ENCODE measurements at places on chromosomes 13 and 19.

GRCh38 chr13:74174810-74175209 lies 40.6 kb upstream of the KLF12 start:
- DNase-seq, result no peak

DNA sequence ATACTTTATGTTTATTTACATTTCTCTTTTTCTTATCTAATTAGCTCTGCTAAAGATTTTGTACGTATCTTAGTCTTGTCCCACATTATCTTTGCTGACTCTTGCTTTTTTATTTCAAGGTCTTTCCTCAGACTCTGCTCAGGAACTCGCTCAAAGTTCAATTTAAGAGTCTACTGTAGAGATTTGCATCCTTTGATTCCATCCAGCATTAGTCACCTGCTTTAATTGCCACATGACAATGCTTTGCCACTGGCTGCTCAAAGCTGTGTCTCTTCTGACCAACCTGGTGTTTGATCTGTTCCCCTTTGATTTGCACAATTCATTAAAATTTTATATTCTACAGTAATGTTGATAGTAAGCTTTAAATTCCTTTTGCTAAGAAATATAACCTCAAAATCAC lies 157.9 kb upstream of the FREM2 start:
- DNase-seq, result no peak

GRCh38 chr13:37392389-37392788 lies 206.2 kb downstream of the POSTN start:
- DNase-seq, result no peak

- no peak for DNase-seq
These were observed 14.7 kb upstream of the LENG8 start for GRCh38 chr19:54434112-54434872.

- no peak for DNase-seq
These were observed 527.1 kb downstream of the FGF9 start for GRCh38 chr13:22198001-22198400.

DNA sequence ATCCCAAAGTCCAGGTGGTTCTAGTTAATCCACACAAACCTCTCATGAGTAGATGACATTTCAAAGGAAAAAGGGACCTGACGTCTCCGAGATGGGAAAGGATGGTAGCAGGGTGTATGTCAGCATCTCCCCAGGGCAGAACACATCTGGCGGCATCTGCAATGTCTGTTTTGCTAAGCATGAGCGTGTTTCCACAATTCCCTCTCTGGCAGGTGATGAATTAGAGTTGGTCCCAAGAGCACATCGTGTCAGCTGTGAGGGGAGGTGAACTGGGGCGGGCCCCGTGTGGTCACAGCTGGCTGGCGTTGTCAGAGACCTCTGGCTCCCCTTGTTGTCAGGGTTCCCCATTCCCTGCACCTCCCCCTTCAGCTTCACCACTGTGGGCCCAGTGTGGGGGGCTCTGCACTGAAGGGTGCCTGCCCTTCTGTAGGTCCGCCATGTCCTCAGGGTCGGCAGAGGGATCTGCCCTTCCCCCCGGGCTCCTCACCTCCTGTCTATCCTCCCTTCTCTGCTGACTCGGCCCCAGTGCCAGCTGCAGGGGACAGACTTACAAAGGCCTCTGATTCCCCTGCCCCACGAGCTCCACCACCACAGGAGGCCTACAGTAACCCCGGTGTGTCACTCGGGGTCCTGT lies 58.2 kb downstream of the CDADC1 start:
- DNase-seq, result no peak

DNA sequence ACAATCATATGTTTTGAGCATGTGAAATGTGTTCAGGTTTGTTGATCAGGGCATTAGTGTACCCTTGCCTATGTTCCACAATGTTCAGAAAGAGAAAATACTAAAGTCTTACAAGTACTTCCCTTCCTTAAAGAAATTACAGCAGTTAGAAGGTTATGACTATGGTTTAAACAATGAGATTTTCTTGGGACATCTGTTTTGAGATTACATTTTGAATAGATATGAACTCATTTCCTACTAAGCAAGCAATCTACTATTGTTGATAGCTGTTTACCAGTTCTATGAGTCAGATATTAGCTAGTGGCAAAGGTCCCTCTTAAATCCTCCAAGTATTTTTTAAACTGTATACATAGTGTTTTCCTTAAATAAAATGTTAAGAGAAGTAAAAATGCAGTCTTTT lies 241.3 kb downstream of the DACH1 start:
- no peak for DNase-seq

DNA sequence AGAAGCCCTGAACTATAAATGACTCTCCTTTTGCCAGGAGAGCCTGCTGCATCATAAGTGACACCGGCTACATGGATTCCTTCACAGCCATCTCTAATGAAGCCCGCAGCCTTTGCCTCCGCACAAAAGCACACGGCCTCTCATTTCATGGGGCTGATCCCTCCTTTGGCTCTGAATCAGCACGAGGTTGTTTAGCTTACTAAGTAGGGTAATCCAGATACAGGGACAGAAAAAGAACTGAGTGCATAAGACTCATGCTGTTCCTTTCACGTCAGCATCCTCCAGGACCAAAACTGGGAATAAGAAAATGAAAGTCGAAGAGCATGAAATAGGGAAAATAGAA lies 136.3 kb downstream of the DCT start:
- no peak for DNase-seq

DNA sequence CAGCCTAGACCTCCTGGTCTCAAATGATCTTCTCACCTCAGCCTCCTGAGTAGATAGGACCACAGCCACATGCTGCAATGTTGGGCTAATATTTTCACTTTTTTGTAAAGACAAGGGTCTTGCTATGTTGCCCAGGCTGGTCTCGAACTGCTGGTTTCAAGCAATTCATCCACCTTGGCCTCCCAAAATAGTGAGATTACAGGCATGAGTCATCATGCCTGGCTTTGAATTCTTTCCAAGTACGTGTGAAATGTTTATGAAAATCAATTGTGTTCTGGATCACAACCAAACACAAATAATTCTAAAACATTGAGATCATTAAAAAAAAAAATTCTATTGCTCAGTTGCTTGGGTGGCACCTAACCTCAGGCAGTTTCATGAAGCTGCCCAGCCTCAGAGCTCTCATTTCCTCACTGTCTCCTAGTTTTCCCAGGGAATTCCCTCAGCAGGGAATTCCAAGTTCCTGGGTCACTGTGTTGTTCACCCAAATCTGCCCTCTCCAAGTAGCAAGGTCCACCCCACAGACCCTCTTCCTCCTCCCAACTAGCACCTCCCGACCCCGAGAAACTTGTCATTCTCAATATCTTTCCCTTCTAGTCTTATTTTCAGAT lies 44.8 kb downstream of the ING1 start:
- no peak for DNase-seq

GRCh38 chr13:66958611-66959010 lies 271.5 kb downstream of the PCDH9 start:
- DNase-seq, result no peak

DNA sequence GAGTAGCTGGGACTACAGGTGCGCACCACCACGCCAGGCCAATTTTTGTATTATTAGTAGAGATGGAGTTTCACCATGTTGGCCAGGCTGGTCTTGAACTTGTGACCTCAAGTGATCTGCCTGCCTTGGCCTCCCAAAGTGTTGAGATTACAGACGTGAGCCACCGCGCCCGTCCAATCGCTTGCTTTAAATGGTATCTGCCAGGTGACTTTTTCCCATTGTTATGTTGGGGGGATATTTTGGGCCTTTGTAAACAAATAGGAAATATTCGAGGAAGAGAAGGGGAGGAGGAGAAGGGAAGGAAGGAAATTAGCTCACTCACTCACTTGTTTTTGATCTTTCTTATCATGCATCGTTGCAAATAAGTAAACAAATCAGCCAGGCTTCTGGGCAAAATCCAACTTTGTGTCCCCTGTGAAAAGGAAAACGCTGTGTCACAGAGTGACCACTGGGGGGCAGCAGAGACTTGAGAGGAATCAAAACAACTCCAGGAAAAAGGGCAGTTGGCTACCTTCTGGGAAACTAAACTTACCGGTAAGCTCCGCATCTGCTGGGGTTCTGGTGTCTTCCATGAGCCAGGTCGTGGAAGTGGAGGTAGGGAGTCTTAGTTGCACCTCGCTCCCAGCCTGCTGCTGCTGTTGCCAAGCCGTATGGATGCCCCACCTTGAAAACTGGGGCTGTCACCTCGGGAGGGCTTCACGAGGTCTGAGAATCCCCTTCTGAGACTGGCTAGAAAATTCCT lies 9.3 kb upstream of the RANBP3 start:
- peak; percentile 82 for DNase-seq

- DNase-seq, result no peak
These were observed 1.7 kb downstream of the GTF3A start for GRCh38 chr13:27425918-27426630.

- DNase-seq, result no peak
These were observed 8.4 kb downstream of the ZNF234 start for GRCh38 chr19:44149776-44150175.

DNA sequence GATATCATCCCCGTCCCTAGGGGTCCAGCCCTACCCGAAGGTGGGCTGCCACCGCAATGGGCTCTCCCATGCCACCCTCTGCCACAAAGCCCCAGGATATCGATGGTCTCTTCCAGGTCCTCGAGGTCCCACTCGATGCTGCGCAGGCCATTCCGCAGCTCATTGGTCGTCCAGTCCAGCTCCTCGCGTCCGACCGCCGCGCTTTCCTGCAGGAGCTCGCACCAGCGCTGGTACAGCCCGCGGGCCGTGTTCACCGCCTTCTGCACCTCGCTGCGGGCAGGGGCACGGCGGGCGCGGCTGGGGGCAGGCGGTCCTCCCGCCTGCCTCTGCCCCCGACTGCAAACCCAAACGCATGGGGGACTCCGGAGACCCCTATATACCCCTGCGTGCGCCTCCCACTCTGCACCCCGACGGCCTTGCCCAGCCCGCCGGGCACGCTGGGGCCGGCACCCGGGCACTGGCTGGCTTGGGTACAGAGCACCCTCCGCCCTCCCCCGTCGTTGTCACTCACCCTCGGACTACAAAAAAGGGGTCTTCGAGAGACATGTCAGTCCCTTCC lies 468 bp downstream of the STX10 start:
- DNase-seq, result no peak

DNA sequence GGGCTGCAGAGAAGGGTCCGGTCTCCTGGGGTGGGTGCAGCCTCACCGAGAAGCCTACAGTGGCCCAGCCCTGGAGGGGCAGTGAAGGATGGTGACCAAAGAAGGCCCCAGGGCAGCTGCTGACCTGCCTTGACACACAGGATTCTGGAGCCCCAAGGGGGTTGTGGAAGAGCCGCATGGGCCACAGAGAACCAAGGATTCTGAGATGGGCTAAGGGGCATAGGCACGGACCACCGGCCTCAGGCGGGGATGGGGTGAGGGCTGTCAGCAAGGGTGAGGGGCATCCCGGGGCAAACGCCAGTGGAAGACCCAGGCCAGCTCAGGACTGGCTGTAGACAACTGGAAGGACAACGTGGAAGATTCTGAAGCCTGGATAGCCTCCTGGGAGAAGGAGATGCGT lies 151.6 kb downstream of the TEX29 start:
- DNase-seq, result no peak

DNA sequence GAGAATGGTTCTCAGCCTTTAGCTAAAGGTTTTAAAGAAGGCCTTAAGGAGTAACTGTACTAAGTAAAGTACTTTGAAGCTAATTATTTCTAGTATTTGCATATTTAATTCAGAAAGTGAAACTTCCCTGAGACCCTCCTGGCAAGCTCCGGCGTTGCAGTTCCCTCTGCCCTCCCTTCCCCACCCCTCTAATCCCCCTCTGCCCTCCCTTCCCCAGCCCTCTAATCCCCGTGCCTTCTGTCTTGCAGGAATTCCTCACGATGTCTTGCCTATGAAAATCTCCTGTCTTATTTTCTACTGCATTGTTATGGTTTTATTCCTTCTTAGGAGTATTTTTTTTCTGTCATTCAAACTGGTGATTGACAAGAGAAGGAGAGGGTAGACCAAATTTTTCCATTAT lies 236.9 kb downstream of the COL4A1 start:
- DNase-seq, result no peak

- no peak for DNase-seq
These were observed 34.7 kb downstream of the PHF11 start for GRCh38 chr13:49530457-49530856.

- no peak for DNase-seq
These were observed 2.1 kb downstream of the CSNK1G2 start for GRCh38 chr19:1942934-1943555.

DNA sequence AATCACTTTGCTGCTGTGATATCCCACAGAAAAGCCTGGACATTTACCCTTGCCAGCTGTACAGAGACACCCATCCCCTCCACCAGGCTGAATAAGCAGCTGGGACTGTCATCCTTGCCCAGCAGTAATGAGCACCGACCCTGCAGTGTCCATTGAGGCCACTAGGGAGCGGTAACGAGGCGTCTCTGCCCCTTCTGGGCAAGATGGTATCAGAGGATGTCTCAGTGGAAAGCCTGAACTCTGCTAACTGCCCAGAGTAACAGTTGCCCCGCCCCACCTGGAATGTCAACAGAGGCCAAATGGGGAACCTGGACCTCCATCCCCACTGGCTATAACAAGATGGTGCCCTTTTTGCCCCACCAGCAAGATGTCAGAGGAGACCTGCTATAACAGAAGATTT lies 22.8 kb upstream of the CEACAM20 start:
- DNase-seq, result peak; percentile 77

DNA sequence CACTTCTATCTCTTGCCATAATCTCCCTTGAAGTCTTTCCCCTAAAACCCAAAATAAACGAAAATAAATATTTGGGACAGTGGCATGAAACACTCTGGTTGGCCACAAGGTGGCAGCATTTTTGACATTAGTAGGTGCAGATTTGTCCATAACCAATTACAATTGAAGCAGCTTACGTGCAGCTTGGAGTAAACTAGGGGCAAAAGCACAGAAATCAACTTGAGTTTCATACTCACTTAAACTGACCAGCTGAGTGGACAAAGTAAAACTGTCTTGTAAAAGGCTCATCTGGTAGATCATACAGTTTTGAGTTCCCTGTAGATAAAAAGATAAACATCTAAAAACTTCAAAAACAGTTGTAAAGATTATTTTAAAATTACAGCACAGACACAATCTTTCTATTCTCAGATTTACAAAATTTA lies 18.8 kb downstream of the PDCD5 start:
- DNase-seq, result peak; percentile 82

GRCh38 chr19:19749908-19750841 lies 17.3 kb upstream of the ZNF14 start:
- no peak for DNase-seq

- no peak for DNase-seq
These were observed 6.8 kb downstream of the FIZ1 start for GRCh38 chr19:55592391-55593090.

DNA sequence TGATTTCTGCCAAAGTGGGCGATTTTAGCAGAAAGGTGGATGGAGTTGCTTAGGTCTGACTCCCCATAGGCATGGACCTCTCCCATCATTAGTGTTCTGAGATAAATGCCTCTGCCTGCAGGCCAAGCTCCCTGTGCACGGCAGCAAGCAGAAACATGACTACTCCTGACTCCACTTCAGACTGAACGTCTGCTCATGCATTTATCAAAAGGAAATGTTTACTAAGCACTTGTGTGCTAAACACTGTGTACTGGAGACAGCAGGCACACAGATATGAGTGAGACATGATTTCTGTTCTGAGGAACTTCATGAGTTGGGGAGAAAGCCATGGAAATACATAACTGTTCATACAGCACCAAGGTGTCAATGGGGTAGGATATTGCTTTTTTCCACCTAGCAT lies 149.6 kb downstream of the MIPEP start:
- no peak for DNase-seq

GRCh38 chr19:7550987-7551761 lies 15.7 kb downstream of the PNPLA6 start:
- DNase-seq, result peak; percentile 55

GRCh38 chr13:74479124-74479523 lies 344.9 kb upstream of the KLF12 start:
- no peak for DNase-seq

GRCh38 chr19:40213882-40214570 lies 4.2 kb downstream of the TTC9B start:
- DNase-seq, result no peak

All from HuH-7 (cell line).